ENCODE measurements at places on chromosomes 6 and 20. TPM values are rescaled to one million over a fixed set of nuclear protein-coding genes. Genes with fewer than 3 reads are reported as not detected.

Gene TP53RK
- 41.5 TPM for total RNA-seq

Gene PLCB1
- total RNA-seq, result 13.4 TPM

DNA sequence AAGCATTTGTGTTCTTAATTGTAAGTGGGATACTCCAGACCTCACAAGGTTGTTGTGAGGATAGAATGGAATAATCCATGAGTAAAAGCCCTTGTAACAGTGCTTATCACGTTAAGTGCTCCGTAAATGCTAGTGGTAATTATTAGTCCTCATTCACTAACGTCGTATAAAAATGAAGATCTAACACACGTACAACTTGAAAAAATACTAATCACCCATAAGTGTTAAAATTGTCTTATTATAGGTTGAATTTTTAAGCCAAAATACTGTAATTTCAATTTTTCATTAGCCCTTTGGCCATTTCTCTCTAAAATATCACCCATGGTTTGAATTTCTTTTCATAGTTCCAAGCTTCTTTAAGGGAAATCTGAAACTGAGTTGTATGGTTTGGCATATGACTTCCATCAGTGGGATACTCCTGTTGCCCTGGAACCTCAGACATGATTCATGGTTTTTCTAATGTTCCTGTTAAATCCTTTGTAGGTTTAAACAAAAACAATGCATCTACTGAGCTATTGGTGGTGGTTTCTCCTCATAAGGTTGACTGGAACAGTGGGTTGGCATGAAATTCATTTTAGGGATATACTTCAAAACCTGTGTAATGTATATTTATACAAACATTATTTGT, 19.1 kb downstream of the XRN2 start:
- DNase-seq, result no peak

GRCh38 chr20:49381558-49382493, 100.6 kb downstream of the KCNB1 start:
- peak; percentile 81 for DNase-seq

GRCh38 chr6:166529586-166529985, 56.9 kb downstream of the RAMACL start:
- DNase-seq, result no peak

- no peak for DNase-seq
Observed at GRCh38 chr6:104506429-104506828, 353.3 kb downstream of the HACE1 start.

- DNase-seq, result no peak
Observed at GRCh38 chr6:33981421-33981820, 164.5 kb downstream of the GRM4 start.

GRCh38 chr6:131135244-131136020, at the start of gene AKAP7:
Gene AKAP7, plus strand, starts transcription at chr6:131135467. Its CDS starts 297 bp downstream, at chr6:131135764.
- DNase-seq, result peak; percentile 64

GRCh38 chr6:154605178-154605881, 94.8 kb upstream of the CNKSR3 start:
- DNase-seq, result no peak

DNA sequence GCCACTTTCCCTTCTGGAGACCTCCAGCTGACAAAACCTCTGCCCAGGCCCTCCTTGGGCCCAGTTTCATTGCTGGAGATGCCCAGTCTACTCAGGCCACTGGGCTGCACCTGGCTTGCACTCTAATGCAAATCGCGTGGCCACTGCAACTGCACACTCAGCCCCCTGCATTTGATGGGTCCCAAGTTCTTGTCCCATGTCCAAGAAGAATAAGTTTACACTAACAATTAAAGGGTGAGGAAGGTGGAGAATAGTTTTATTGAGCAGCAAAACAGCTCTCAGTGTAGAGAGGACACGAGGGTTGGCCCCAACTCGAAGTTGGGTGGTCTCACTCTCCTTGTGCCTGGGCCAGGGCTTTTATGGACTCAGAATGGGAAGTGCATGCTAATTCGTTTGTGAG, 31.9 kb upstream of the THEMIS start:
- no peak for DNase-seq

- peak; percentile 27 for DNase-seq
Observed at GRCh38 chr6:34657307-34657978, 39.1 kb downstream of the ILRUN start.

DNA sequence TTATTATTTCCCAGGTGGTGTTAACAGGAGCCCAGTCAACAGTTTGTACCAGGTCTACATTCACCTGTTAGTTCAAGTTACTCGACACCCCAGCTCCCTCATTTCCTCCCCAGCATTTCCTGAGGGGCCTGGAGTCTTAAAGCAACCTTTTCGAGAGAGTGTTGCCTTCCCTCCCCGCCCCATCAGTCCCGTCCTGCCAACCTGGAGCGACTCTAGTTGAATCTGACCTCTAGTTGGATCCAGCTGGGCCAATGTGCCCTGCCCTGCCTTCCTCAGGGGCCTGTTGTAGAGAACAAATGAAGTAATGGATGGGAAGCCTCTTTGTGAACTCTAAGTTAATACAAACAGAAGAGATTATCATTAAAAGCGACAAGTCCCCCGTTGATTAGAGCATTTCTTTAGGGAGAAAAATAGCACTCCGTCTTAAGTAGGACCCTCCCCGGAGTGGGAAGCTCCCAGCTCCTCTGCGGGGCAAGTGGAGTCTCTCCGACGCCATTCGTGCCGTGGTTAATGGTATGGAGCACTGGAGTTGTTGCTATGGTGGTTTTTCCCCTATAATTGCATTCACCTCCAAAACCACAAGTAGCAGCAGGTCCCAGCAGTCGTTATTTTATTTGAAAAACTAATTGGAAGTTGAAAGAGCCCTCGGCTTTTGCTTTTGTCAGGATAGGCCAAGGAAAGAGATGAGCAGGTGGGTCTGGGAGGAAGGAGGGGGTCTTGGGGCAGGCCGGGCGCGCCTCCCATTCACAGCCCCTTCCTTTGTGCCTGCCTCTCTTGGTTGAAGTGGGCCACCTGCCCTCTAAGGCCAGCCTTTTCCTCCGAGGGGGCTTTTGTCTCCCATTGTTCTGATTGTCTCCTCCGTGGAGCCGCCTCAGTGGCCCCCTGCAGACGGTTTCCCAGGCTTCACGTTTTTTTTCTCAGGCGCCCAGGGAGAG, 16.1 kb downstream of the GHRH start:
- no peak for DNase-seq

DNA sequence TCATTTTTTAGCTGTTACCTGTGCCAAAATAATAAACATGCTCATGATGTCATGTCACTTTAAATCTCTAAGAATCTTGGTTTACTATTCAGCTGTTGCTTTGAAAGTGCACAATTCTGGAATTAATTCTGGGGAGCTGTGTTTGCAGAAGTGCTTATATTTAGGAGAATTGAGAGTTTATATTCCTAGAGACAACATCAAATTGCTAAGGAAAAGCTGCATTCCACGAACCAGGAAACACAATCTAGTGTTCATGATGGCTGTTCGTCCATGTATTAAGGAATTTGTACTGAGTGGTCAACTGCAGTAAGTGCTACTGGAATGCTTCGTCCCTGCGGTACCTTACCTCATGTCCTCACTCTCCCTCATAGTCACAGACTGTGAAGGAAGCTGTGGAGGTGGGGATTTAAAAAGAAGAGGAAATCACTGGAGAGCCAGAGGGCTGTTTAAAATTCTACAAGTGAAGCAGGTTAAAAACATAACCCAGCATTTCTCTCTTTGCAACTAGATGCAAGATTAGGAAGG, 161.0 kb downstream of the TRMT11 start:
- no peak for DNase-seq

DNA sequence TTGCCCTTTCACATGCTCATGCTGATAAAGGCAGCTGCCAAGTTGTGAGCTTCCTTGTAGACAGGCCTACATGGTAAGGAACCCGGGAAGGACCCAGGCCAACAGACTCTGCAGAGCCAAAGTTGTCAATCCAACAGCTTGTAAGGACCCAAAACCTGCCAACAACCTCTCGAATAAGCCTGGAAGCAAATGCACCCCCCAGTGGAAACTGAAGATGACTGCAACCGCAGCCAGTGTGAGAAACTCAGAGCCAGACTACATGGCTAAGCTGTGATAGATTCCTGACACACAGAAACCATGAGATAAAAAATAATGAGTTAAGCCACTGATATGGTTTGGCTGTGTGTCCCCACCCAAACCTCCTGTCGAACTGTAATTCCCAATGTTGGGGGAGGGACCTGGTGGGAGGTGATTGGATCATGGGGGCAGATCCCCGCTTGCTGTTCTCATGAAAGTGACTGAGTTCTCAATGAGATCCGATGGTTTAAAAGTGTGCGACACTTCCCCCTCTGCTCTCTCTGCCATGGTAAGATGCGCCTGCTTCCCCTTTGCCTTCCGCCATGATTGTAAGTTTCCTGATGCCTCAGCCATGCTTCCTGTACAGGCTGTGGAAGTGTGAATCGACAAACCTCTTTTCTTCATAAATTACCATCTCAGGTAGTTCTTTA, 18.8 kb upstream of the CLPSL2 start:
- DNase-seq, result peak; percentile 22

All from SJCRH30 (cell line).